Activated T-cell treated with anti-CD3 and anti-CD28 coated beads, Interleukin-2, amount 50 U/mL, for 48 hours (primary cell): ENCODE measurements at places on chromosomes 1 and 21.

DNA sequence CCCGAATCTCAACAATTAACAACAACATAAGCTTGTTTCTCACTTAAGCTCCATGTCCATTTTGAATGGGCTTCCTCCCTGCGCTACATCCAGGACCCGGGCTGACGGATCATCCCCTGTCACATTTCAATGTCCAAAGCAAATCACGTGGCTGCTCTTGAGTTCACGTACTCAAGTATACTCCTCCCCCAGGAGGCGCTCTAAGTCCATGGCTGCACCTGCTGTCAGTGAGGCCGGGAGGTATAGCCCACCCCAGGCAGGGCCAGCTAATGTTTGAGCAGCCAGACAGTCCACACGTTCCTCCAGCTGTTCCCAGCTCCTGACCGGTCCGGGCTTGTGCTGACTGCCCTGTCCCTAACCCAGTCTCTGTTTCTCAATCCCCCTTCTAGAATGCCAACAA is 220.8 kb downstream of the SLC35F3 start:
- DNase-seq, result peak; percentile 54

DNA sequence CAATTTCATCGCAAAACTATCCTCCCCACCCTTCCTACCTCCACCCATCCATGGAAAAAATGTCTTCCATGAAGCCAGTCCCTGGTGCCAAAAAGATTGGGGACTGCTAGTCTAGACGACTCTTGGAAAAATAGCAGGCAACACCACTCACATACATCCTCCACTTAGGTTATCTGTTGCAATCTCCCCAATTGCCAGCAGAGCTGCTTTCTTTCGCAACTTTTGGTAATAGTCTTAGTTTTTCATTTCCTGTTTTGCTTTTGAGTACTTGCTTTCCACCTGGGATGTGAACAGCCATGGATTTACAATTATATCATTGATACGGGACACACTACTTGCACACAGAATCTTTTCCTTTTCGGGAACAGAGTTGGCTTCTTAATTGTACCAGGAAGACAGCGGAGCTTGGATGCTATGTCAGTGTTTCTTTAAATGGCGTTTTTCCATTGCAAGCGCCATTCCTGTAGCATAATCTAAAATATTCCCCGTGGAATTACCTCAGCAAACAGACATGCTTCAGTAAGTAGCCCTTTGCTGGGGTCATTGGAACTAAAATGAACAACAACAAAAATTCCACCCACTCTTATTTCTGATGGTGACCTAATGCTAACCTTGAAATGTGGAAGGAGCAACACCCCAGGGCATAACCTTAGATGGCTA is 183.3 kb upstream of the ADGRL2 start:
- DNase-seq, result no peak

DNA sequence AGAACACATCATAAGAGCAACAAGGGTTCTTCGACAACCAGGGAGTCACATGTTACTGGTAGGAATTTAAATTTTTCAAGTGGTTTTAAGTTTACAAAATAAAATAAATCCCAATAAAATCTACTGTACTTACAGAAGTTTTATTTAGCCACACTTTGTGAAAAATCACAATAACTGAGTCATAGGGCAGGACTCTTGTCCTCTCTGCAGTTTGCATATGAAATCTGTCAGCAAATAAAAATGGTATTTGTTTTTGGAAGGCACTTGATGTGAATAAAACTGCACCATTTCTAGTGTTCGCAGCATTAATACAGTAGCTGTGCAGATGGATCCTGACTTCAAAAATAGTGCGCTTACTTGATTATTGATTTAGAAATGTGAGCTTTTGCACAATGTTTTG is 150.4 kb downstream of the LBR start:
- DNase-seq, result no peak

- DNase-seq, result no peak
Measured at GRCh38 chr21:14620152-14620551, 74.0 kb upstream of the SAMSN1 start.

DNA sequence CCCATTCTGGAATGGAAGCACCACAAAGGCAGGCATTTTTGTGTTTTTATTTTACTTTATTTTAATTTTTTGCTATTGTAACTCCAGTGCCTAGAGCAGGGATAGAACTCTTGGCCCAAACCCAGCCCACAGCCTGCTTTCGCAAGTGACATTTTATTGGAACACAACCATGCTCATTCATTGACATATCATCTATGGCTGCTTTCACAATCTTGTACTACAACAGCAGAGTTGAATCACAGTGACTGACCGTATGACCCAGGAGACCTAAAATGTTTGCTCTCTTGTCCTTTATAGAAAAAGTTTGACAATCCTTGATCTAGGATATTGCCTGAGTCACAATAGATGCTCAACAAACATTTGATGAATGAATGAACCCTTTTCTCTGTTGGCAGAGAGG is 83.9 kb upstream of the ATP1A1 start:
- no peak for DNase-seq

GRCh38 chr1:206812471-206812870 is 40.2 kb upstream of the IL10 start:
- DNase-seq, result no peak

GRCh38 chr1:30377230-30378002 is 346.0 kb downstream of the MATN1 start:
- no peak for DNase-seq

DNA sequence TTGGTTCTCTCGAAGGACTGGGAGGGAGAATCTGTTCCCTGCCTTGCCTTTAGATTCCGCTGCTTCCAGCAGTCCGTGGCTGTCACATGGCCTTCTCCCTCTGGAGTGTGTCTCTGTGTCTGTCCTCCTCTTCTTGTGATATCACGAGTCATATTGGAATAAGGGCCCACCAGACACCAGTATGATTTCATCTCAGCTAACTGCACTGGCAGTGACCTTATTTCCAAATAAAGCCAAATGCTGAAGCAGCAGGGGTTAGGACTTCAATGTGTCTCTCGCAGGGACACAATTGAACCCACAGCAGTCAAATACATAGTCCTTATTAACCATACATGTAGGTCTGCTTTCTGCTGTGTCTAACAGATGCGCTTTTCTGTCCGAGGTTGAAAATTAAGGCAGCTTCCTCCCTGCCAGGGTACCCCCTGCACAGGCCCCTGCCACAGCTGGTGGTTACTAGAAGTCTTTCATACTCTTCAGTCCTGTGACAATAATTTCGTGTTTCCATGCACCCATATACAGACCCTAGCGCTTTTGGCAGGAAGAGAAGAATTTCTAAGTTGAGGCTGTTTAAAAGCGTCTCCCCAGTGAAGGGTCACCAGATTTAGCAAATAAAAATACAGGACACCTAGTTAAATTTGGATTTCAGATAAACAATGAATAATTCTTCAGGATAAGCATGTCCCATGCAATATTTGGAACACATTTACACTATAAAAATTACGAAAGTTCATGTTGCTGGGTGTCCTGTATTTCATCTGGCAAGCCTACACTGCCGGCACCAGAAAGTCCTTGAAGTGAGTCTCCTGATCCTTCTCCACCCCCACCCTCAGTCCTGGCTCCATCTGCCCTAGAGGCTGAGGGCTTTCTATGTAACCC is 182.1 kb downstream of the ETS2 start:
- no peak for DNase-seq

DNA sequence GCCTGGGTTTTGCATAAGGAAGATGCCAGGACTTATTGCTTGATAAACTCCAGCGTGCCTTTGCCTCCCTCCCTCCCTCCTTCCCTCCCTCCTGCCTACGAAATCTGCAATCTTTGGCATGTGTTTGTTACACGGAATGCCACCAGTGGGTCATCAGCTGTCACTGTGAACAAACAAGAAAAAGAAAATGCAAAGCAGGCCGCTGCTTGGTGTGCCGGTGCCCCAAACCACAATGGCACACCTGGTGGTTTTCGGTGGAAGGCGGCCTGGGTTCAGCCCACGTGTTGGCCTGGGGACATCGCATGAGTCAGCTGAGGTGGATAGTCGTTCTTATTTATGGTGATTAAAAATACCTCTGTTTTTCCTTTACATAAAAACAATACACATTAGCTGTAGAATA is 16.3 kb upstream of the IFNLR1 start:
- DNase-seq, result peak; percentile 52

DNA sequence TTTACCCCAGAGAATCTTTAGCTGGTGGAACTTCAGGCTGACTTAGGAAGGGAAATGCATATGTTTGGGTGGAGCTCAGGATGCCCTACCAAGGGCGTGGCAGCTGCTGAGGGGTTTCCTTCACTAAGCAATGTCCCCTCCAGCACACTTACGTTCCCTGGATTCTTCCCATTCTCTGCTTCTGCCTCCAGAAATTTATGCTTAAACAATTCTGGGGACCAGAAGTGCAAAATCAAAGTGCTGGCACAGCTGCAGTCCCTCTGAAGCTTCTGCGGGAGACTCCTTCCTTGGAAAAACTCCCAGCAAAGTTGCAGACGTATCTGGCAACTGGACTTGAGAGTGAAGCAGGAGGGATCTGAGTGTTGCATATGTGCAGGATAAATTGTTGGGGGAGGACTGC is 402.8 kb downstream of the PCP4 start:
- no peak for DNase-seq

GRCh38 chr1:160829766-160830165 is 32.9 kb downstream of the CD244 start:
- DNase-seq, result no peak

- peak; percentile 71 for DNase-seq
Measured at GRCh38 chr1:18907021-18907916, 4.9 kb upstream of the ALDH4A1 start.

GRCh38 chr1:155909894-155910293 is 1.3 kb downstream of the RIT1 start:
- DNase-seq, result no peak

- DNase-seq, result no peak
Measured at GRCh38 chr1:90572446-90572845, 144.7 kb downstream of the BARHL2 start.

DNA sequence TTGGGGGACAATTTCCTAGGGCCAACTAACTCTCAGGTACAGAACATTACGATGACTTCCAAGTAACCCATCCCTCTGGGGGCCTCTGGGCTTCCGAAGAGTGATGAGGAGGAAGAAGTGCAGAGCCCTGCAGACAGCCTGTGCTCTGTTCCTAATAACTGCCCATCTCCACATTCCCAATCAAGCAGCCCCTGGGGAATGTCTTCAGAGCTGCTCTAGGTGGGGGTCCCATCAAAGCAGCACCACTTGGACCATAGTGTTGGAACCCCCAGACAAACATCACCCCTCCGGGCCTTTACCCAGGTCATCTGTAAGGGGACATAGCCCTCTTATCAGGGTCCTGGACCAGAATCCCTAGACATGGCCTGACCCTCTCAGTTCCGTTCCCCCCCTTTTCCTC is 357.3 kb downstream of the NPHP4 start:
- DNase-seq, result no peak

GRCh38 chr1:195005338-195005737 is 1602.9 kb downstream of the KCNT2 start:
- DNase-seq, result no peak

DNA sequence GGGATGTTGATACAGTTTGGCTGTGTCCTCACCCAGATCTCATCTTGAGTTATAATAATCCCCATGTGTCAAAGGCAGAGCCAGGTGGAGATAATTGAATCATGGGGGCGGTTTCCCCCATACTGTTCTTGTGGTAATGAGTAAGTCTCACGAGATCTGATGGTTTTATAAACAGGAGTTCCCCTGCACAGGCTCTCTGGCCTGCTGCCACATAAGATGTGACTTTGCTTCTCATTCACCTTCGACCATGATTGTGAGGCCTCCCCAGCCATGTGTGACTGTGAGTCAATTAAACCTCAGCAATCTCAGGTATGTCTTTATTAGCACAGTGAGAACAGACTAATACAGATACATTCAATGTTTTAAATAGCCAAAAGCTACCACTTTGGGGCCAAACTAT is 41.1 kb downstream of the SLC35F3 start:
- no peak for DNase-seq

- DNase-seq, result peak; percentile 35
Measured at GRCh38 chr1:118136187-118136941, 48.7 kb downstream of the SPAG17 start.

GRCh38 chr1:117574161-117574835 is 31.6 kb upstream of the TENT5C start:
- no peak for DNase-seq

- no peak for DNase-seq
Measured at GRCh38 chr1:167697667-167698141, 24.1 kb upstream of the MPZL1 start.

GRCh38 chr1:165580931-165581871 is 37.4 kb downstream of the LRRC52 start:
- no peak for DNase-seq

DNA sequence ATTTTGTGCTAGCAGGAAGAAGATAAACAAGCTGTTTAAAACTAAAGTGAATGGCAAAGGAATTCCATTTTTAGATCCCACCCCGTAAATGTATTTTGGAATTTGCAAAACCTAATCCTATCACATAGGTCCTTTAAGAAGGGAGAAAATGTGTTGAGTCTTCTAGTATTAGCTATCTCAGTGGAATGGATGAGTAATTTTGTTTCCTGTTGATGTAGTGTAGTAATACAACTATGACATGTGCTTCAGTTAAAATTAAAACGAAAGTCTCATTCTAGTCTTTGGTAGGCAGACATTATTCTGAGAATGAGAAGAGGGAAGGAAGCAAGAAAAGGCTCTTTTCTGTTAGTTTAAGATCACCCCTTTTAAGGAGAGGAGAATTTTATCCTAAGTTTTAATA is 265.9 kb upstream of the C1orf105 start:
- DNase-seq, result no peak

DNA sequence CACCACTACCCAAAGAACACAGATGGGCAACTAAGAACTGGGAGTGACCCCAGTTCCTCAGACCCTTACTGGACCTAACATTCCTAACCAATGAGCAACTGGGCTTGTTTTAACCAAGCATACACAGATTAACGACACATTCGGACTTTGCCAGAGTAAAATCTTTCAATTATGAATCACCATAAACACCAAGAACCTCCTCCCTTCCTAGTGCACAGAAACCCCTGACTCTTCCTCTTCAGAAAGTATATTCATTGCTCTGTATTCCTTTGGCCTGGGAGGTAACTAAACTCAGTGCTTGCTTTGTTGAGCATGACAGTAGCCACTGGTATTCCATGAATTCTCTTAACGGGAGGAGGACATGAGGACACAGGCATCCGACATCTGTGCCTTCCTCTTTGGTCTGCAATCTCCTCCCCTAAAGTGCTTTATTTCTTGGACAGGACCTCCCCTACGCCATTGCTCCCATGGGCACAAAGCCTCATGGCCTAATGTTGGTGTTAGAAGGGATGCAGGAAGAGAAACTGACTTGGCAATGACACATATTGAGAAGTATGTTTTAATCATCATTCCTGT is 42.7 kb downstream of the SEC16B start:
- DNase-seq, result no peak

DNA sequence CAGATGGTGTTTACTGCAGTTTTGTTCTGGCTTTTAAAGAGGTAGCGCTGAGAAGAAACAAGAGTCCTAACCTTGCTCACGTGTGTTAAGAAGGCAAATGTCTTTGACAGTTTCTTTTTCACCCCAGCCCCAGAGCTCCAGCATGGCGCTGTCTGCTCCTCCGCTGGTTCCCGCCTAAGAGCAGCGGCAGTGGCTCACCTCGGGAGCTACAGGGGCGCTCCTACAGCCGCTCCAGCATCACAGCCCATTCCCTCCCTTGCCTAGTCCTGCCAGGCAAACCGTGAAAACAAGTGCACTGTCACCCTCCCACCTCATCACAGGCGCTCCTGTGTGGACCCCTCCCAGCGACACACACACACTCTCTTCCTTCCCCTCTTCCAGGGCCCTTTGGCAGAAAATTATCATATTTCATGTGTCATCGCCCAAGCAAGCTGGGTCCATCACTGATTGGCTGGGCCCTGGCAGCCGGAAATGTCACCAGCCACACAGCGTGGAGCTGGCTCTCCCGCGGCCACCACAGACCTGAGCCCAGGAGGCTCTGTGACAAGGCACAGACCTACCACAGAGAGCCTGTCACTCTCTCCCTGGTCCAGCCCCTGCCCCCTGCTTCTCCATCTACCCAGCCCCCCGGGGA is 1.2 kb upstream of the HIVEP3 start:
- peak; percentile 89 for DNase-seq
